ENCODE measurements at places on chromosomes 5 and 9. TPM values are rescaled to one million over a fixed set of nuclear protein-coding genes. Genes with fewer than 3 reads are reported as not detected.

LPAR1 gene
- 3.3 TPM for total RNA-seq

PCDHAC2 gene
- total RNA-seq: 0.09 TPM

TMC1 gene
- 2.1 TPM for total RNA-seq

PTPRD gene
- 5.8 TPM for total RNA-seq

TDRD7 gene
- total RNA-seq: 13.2 TPM

OTP gene
- not detected for total RNA-seq

SELENOP gene
- 0.47 TPM for total RNA-seq

TUSC1 gene
- total RNA-seq: 7.0 TPM

WNT8A gene
- not detected for total RNA-seq

ARID3C gene
- total RNA-seq: 0.09 TPM

SMIM33 gene
- not detected for total RNA-seq

LIFR gene
- 25.8 TPM for total RNA-seq

SLC6A7 gene
- total RNA-seq: not detected

SLC27A6 gene
- 0.09 TPM for total RNA-seq

COL23A1 gene
- total RNA-seq: not detected

HSPB3 gene
- not detected for total RNA-seq

TSLP gene
- 0.09 TPM for total RNA-seq

FREM1 gene
- total RNA-seq: 0.18 TPM

PPP3R2 gene
- not detected for total RNA-seq

CMBL gene
- total RNA-seq: 6.7 TPM

PKD2L2 gene
- not detected for total RNA-seq

PCDHB12 gene
- 0.54 TPM for total RNA-seq

LURAP1L gene
- 3.9 TPM for total RNA-seq

MARCOL gene
- not detected for total RNA-seq

EGFL7 gene
- total RNA-seq: 318 TPM

GPRIN1 gene
- total RNA-seq: 3.1 TPM

ARL14EPL gene
- not detected for total RNA-seq

RGMB gene
- 17.4 TPM for total RNA-seq

PTGER4 gene
- 39.5 TPM for total RNA-seq

SLC36A3 gene
- total RNA-seq: not detected

MAP1B gene
- total RNA-seq: 109 TPM

ENTREP1 gene
- 1.3 TPM for total RNA-seq

Measured in endothelial cell of coronary artery (primary cell).